Endothelial cell of umbilical vein (primary cell): ENCODE measurements at places on chromosomes 6 and 20.

DNA sequence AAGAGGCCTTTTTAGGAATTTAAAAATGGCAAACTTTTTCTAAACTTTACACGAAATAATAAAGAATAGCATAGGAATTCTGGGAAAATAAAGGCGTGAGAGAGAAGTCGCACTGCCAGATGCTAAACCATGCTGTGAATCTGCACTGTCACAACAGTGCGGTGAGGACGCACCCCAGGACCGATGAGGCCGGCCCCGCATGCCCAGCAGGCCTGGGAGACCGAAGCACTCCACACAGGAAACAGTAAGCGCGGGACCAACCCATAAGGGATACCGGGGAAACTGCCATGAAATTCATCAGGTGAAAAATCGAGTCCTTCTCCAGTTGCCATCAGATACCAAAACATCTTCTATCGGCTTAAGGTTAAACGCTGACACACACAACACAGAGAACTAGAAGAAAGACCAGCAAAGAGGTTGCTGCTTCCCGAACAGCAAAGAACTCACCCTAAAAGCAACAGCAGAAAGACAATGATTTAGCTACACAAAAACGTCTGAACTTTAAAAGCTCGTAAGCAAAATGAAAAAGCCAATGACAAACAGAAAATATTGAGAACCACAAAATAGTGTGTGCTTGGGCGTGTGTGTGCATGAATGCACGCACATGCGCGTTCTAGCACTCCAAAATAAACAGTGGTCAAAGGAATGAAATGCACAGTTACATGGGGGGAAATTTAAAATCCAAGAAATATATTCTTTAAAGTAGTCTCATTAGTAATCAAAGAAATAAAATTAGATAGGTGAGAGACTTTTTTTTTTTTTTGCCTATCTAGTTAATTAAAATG lies 15.4 kb downstream of the RAMACL start:
- no peak for DNase-seq

- DNase-seq = no peak
Observed at GRCh38 chr6:109340811-109341210, 41.5 kb downstream of the CD164 start.

- DNase-seq = peak; percentile 70
Observed at GRCh38 chr6:157845493-157846259, 22.6 kb downstream of the SNX9 start.

DNA sequence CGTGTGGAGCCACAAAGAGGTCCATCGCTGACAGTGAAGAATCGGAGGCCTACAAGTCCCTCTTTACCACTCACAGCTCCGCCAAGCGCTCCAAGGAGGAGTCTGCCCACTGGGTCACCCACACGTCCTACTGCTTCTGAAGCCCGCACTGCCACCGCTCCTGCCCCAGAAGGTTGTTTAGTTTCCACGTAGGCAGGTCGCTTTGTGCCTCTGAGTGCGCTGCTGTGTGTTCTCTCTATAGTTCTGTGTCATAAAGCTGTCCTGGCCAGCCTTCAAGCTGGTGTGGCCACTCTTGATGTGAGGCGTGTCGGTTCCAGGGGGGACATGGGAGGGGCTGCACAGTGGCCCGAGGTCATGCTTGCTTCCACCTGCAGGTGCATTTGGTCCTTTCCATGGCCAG lies 6.4 kb upstream of the FAM209A start:
- no peak for DNase-seq

DNA sequence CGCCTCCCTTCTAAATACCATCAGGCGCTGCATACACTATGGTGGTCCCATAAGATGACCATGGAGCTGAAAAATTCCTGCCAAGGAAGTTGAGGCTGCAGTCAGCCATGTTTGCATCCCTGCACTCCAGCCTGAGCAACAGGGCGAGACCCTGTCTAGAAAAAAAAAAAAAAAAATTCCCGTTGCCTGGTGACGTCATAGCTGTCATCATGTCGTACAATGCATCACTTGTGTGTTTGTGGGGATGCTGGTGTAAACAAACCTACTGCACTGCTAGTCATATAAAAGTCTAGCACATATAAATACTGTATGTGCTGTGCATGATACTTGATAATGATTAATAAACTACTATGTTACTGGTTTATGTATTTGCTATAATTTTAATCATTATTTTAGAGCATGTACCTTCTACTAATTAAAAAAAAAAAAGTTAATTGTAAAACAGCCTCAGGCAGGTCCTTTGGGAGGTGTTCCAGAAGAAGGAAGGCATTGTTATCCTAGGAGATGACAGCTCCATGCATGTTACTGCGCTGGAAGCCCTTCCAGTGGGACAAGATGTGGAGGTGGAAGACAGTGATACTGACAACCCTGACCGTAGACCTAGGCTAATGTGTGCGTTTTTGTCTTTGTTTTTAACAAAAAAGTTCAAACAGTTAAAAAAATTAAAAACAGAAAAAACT lies 132.6 kb downstream of the BANF2 start:
- DNase-seq = no peak

DNA sequence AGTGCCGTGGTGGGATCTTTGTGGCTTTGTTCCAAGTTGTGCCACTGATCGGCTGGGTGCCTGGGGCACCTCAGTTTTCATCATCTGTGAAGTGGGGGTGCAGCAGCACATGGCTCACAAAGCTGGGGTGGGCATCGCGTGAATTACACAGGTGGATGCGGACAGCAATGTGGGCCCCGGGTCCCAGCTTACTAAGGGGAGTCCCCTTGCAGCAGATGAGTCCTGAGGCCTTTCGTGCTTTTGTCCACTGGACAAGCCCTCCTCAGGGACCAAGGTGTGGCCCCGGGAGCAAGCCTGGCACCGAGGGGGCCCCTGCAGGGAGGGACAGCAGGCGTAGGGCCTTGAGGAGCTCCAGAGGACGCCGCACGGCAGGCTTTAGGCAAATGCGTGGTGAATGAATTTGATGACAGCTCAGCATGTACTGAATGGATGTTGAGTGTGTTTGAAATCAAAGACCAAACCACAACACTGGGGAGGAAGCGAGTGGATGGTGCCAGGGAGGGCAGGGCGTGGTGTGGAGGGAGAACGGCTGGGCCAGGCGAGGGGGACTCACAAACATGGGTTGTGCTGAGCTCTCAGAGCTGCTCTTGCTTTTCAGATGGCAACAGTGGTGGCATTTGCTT lies 53.2 kb downstream of the IRF4 start:
- no peak for DNase-seq

DNA sequence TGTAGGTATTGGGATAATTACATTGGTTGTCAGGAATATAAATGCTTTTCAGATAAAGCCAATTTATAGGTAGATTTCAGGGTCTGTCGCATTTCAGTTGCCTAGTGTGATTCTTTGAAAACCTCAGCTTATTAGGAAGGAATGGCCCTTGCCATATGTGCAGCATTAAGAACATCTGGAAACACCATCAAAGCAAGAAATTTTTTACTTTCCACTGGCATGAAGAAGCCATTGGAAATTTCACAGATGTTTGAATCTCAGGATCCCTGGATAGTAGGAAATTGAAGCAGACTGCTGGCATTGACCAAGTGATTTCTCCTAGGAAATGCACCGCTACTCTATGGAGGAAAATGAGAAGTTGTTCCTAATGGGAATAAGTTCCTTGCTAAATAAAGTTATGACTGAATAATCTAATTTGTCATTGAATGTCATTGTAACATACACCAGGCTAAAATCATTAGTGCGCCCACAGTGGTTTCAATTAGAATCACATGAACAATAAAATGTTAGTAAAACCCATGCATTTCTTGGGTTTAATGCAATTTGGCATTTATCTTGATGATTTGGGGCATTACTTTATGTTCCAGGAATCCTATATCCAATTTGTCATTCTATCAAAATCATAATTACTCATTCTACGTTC lies 950.1 kb downstream of the EPHA7 start:
- no peak for DNase-seq

- no peak for DNase-seq
Observed at GRCh38 chr6:38584731-38585130, 55.0 kb downstream of the BTBD9 start.

DNA sequence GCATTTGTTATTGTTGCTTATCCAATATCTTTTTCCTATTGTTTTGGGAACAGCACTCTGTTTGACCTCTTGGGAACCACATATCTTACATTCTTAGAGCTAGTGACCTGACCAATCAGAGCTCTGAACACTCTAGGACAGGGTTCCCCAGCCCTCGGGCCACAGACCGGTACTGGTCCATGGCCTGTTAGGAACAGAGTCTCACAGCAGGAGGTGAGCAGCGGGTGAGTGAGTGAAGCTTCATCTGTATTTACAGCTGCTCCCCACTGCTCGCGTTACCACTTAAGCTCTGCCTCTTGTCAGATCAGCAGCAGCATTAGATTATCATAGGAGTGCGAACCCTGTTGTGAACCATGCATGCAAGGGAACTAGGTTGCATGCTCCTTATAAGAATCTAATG lies 226.0 kb upstream of the TSHZ2 start:
- no peak for DNase-seq

DNA sequence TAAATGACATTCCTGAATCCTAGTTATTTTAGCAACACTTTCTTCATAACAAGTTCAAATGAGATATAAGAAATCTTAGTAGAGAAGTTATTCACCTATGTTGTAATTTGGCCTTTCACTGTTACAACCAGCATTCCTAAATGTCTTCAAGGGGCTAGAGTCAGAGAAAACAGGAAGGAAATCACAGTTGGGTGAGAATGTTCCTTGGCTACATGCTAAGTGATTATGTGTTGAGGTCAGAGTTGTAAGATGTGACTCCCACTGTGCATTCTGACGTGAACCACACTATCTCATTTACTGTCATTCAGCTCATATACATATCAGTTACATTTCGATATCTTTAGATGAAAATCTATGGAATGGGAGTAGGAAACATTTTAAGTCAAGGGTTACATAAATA lies 51.0 kb upstream of the MLIP start:
- peak; percentile 59 for DNase-seq

DNA sequence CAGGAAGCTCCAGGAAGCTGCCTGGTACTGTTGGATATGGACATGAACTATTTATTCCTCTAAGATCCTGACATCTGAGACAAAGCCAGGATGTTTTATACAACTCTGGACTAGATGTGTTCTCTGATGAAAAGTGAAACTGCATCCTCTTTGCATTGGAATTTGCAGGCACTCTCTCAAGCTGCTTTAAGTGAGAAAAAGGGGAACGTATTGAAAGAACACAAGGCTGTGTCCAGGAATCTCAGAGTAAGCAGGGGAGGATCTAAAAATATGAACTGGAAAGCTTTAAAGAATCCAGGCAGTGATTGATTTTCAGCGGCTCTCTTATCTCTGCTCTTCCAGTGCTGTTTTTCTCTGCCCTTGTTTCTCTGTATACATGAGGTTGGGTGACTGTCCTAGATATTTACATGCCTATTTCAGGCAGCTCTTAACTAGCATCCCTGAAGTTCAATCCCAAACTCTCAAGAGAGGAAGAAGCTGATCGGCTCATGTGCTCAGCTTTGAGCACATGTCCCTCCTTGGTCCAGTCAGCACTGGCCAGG lies 193.8 kb downstream of the PLCB4 start:
- DNase-seq = peak; percentile 53

GRCh38 chr6:3334555-3334954 lies 75.8 kb downstream of the PSMG4 start:
- peak; percentile 56 for DNase-seq

DNA sequence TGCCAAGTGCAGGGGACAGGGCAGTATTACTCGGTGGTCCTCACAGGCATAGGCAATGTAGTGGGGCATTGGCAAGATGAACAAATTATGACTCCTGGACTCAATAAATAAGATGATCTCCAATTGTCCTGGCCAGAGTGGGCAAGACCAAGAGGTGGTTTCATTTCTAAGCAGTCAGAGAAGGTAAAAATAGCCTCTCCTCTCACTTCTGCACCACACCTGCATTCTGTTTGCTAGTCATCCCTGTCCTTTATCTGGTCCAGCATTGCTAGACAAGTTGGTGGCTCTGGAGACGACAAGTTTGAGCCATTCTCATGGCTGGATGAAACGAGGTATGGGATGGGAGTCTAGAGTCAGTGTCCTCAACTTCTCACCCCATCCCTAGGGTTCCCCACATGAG lies 83.0 kb downstream of the BANF2 start:
- DNase-seq = no peak

GRCh38 chr6:28462401-28462800 lies 19.1 kb upstream of the ZSCAN23 start:
- no peak for DNase-seq

DNA sequence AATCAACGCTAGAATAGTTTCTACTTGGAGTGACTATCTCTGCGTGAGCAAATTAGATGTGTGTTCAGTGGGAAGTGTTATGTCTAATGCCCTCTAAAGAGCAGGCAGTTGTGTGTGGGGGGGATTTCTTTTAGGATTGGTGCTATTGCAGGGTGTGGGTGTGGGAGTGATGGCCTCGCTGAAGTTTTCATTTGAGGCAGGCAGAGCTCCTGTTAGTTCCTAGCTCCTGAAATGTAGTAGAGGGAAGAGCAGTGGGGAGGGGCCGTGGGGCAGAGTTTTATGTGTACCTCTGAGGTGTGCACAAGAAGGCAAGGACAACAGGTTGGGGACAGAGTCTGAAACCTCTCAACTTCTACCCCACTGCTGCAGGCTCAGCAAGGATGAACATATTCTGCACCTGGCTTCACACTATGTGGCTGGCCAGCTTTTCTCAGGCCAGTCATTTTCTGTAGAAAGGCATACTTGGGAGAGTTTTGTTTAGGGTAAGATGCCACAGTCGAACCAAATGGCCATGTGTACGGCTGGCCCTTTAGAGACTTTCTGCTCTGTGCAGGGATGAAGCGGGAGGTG lies 229.2 kb upstream of the SUPT3H start:
- DNase-seq = no peak

- no peak for DNase-seq
Observed at GRCh38 chr6:130847001-130847910, 20.1 kb downstream of the SMLR1 start.

- no peak for DNase-seq
Observed at GRCh38 chr6:73870907-73871306, 174.9 kb downstream of the CD109 start.

GRCh38 chr6:113425977-113426660 lies 431.0 kb upstream of the MARCKS start:
- DNase-seq = no peak

DNA sequence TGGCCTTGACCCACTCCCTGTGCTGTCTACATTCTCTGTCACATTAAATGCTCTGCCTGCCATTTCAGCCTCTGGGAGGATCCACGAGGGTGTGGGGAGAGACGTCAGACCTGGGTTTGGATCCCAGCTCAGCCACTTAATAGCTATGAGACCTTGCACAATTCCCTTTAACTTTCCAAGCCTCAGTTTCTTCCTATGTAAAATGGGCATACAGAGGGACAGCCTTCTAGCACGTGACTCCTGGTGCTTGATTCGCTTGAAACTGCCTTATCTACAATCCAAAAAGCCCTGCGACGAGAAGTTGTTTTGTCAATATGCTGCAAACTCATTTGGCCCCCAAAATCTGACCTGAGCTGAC lies 40.0 kb downstream of the TOX2 start:
- DNase-seq = no peak

GRCh38 chr6:65448866-65449265 lies 258.2 kb downstream of the EYS start:
- DNase-seq = peak; percentile 15
